ENCODE measurements at places on chromosomes 3 and 15.

DNA sequence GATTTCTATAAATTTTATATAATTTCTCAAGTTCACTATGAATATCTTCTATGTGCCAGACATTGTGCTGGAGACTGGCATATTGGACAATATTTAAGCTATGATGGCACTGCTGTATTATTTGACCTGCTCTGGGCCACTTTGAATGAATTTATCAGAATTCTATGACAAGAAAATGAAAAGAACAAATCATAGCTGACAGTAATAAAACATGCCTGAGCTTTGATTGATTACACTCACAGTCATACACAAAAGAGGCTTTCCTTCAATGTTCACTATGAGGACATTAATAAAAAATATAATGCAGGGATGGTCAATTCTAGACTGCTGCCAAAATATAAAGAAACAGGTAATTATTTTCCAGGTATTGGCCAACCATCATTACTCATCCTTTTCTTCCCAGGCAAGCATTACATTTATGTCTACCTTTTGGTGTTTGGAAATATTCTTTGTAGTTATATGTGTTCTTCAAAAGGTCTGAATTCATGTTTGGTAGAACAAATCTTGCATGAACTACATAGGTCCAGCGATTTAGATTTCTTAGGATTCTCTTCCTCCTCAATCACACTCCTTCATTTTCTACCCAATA, 81.0 kb upstream of the ALCAM start:
- no peak for DNase-seq

GRCh38 chr3:180402471-180403073, 199.4 kb upstream of the TTC14 start:
- DNase-seq = no peak

DNA sequence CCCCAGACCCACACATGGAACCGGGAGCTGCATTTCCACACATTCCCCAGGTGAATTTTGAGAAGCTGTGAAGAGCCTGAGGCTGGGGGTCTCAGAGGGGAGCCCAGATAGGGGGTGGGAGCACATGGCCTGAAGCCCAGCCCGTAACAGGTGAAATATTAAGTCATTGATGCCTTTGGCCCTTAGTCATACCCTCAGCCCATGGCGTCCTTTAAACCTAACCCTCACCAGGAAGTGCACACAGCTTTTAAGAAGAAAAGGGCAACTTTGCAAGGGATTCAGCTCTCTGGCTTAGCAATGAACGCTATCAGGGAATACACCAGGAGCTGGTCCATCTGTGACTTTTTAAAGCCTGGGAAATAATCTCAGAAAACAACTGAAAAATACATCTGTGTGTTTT, 40.6 kb downstream of the WNT7A start:
- no peak for DNase-seq

- DNase-seq = no peak
These were observed 7.4 kb upstream of the SH3BP5 start for GRCh38 chr3:15339786-15340215.

DNA sequence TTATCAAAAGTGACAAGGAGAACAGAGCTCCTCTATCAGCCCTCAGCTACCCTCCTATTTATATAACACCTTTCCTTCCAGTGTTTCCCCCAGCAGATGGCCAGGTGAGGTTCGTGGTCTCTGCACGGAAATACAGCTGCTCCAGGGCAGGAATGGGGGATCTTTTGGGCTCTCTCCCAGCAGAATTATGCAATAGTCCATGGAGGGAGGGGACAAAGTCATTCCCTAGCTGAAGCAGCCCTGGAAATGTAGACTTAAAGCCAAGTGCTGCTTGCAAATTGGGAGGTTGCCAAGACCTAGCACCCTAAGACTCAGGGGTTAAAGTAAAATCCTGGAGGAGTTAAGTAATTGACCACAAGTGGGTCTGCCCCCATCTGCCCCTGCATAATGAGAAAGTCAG, 256.3 kb downstream of the LRTM1 start:
- DNase-seq = no peak

DNA sequence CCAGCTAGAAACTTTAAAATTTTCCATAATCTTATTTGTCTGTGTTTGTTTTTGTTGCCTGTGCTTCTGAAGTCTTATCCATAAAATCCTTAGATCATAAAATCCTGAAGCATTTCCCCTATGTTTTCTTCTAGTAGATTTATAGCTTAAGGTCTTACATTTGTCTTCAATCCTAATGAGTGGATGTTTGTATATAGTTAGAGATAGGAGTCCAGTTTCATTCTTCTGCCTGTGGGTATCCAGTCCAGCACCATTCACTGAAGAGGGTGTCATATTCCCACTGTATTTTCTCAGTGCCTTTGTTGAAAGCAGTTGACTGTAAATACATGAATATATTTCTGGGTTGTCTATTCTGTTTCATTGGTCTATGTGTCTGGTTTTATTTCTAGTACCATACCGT, 44.8 kb upstream of the SPSB4 start:
- no peak for DNase-seq

DNA sequence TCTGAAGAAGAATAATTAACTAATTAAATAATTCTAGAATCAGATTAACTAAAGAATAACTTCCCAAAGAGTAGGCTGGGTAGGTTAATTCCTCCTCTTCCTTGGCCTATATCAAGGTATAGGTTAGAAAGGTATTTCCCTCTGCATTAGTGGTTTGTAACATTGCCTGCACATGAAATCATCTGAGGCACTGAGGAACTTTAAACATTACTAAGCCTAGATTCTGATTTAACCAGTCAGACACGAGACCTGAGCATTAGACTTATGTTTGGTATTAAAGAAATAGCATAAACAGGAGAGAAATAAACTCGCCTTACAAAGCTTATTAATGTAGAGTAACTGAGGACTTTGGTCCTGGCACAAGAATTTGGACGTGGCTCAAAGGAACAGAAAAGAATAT, 84.2 kb downstream of the FGF7 start:
- DNase-seq = no peak

DNA sequence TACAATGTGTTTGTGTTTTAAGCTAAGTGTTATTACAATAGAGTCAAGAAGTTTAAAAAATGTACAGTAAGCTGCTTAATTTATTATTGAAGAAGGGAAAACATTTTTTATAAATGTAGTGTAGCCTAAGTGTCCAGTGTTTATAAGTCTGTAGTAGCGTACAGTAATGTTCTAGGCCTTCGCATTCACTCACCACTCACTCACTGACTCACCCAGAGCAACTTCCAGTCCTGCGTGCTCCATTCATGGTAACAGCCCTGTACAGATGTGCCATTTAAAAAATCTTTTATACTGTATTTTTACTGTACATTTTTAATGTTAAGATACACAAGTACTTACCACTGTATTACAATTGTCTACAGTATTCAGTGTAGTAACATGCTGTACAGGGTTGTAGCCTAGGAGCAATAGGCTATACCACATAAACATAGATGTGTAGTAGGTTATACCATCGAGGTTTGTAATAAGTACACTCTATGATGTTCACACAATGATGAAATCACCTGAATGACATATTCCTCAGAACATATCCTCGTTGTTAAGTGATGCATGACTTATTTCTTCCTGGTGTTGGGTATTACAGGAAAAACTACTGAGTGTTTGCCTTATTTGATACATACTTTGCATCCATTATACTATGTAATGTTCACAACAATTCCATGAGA, 156.6 kb upstream of the NUDT16 start:
- DNase-seq = no peak

- no peak for DNase-seq
These were observed 99.7 kb downstream of the LSM3 start for GRCh38 chr3:14278265-14278798.

DNA sequence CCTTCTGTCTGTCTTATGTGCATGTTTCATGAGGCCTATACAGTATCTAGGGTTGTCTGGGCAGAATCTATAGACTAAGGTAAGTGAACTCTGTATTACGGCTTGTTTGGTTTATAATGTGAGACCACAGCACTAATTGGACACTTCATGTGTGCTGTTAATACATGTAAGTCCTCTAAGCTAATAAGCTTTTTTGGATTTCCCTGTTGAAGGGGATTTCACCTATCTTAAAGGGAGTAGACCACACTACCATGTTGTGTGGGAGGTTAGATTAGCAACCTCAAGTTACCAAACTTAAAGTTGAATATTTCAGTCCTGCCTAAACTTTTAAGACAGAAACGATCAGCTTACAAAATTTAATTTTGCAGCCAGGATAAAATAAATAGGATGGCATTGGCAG, 189.8 kb upstream of the GOLIM4 start:
- no peak for DNase-seq

Measured in stimulated activated CD4-positive, alpha-beta T cell treated with anti-CD3 and anti-CD28 coated beads, Interleukin-4, amount 100 ng/mL, for 4 hours (primary cell).